Fibroblast of lung (primary cell): ENCODE measurements at places on chromosomes 7 and 10. TPM values are rescaled to one million over a fixed set of nuclear protein-coding genes. Genes with fewer than 3 reads are reported as not detected.

The PIK3CG gene
- 0.07 and 0.09 TPM in 2 replicates for polyA plus RNA-seq

The LIPK gene
- polyA plus RNA-seq, result not detected in 2 replicates

The JAZF1 gene
- 6.0 and 9.3 TPM in 2 replicates for polyA plus RNA-seq

The ADAM22 gene
- polyA plus RNA-seq, result 0.18 and 0.33 TPM in 2 replicates

The ADAMTS14 gene
- 3.1 and 6.2 TPM in 2 replicates for polyA plus RNA-seq

The DENND11 gene
- polyA plus RNA-seq, result 2.4 and 2.7 TPM in 2 replicates

The ADARB2 gene
- polyA plus RNA-seq, result not detected in 2 replicates

The PCLO gene
- 0.03 and 0.10 TPM in 2 replicates for polyA plus RNA-seq

The NEURL1 gene
- polyA plus RNA-seq, result 0.11 and 0.12 TPM in 2 replicates

The TMEM229A gene
- not detected in 2 replicates for polyA plus RNA-seq

The NAT16 gene
- polyA plus RNA-seq, result not detected in 2 replicates

The FAM180A gene
- 15.6 and 70.0 TPM in 2 replicates for polyA plus RNA-seq

The NPFFR1 gene
- polyA plus RNA-seq, result not detected in 2 replicates

The CDH23 gene
- 0.01 TPM in 1 of 2 replicates, not detected in the other for polyA plus RNA-seq

The AKR1D1 gene
- polyA plus RNA-seq, result not detected in 2 replicates

The MEOX2 gene
- polyA plus RNA-seq, result 0.28 and 3.3 TPM in 2 replicates

The MMP21 gene
- polyA plus RNA-seq, result 0.05 TPM in 1 of 2 replicates, not detected in the other

The OPN1SW gene
- not detected in 2 replicates for polyA plus RNA-seq

The SYT15B gene
- polyA plus RNA-seq, result 0.02 and 0.03 TPM in 2 replicates

The TRIM24 gene
- polyA plus RNA-seq, result 7.9 and 10.5 TPM in 2 replicates

The IRF5 gene
- polyA plus RNA-seq, result 0.06 TPM in 1 of 2 replicates, not detected in the other

The COL1A2 gene
- polyA plus RNA-seq, result 1,580 and 3,638 TPM in 2 replicates

The SEMA3D gene
- polyA plus RNA-seq, result 4.1 and 13.6 TPM in 2 replicates

The CYP2C8 gene
- not detected in 2 replicates for polyA plus RNA-seq

The HABP2 gene
- not detected in 2 replicates for polyA plus RNA-seq

The ZNF853 gene
- polyA plus RNA-seq, result 0.05 and 0.43 TPM in 2 replicates

The MOSPD3 gene
- polyA plus RNA-seq, result 12.8 and 13.8 TPM in 2 replicates

The SPRN gene
- polyA plus RNA-seq, result 0.93 and 1.2 TPM in 2 replicates

The HOXA4 gene
- 2.4 and 3.6 TPM in 2 replicates for polyA plus RNA-seq
